ENCODE measurements at places on chromosomes 11 and 22.

- peak; percentile 15 for DNase-seq
Observed at GRCh38 chr11:129331871-129332274, 43.8 kb upstream of the BARX2 start.

- DNase-seq, result no peak
Observed at GRCh38 chr11:746289-747157, 741 bp upstream of the TALDO1 start.

- DNase-seq, result no peak
Observed at GRCh38 chr11:27085605-27086004, 45.0 kb downstream of the BBOX1 start.

DNA sequence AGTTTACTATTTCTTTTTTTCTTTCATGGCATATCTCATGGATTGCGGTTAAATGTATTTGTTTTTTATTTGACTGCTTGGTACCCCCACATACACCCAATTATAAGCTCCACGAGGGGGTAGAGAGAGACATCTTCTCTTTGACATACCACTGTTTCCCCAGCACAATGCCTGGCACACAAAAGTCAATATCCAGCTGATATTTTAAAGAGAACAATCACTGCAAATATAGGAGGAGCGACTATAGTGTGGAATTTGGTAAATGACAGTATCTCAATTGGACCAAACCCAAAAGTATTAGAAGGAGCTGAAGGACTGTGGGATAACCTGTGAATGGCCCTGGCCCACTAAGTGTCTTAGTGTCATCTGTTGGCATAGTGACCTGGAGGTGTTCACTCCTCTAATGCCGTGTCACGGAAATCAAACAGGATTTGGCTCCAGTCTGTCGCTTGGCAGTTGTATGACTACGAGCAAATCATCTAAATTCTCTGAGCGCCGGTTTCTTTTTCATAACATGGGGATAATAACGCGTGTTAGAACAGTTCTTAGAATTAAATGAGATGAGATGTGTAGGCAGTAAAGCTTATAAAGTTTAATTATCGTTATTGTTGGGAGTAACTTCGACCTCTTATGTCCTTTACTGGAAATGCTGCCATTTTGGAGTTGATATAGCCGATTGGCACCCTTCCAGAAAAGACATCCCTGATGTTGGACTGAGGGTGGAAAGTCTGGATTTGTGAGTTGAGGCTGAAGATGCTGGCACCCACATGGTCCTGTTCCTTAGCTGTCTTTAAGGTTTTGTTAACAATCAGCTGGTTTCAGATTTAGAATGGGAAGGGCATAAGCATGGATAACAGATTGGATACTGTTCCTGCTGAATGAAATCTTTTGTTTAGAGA lies 144.5 kb downstream of the DBX1 start:
- DNase-seq, result no peak

DNA sequence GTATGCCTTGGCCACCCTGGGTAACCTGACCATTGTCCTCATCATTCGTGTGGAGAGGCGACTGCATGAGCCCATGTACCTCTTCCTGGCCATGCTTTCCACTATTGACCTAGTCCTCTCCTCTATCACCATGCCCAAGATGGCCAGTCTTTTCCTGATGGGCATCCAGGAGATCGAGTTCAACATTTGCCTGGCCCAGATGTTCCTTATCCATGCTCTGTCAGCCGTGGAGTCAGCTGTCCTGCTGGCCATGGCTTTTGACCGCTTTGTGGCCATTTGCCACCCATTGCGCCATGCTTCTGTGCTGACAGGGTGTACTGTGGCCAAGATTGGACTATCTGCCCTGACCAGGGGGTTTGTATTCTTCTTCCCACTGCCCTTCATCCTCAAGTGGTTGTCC lies 2.7 kb downstream of the OR51D1 start:
- DNase-seq, result no peak

DNA sequence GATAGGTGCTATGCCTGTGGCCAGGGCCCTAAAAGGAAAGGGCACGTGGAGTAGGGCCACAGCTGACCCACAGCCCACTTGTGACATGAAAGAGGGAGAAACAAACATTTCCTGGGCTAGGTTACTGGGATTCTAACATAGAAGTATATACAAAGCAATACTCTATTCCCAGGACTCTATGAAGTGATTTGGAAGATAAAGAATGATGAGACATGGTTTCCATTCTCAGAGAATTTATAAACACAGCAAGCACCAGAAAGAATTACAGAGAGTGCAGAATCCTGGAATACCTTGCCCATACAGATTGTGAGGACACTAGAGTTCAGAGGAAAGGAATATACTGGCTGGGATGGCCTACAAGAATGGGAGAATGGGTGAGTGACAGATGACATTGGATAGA lies 86.4 kb downstream of the KIRREL3 start:
- no peak for DNase-seq

DNA sequence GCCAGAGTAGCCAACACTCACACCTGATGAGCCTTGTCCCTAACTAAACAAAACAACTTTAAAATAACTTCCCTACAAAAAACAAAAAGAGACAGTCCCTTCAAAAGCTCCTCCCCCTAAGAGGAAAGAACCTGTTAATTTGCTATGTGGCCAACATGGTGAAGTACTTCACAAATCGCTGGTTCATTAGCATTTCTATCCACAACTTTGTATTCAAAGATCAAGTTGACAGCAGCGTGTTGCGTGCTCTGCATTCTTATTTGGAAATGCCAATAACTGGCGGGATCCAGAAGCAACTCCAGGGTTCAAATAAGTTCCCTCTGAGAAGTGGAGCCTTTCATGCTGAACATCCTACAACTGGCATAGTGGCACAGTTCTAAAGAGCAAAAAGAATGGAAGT lies 48.6 kb downstream of the CADM1 start:
- DNase-seq, result no peak

All from activated naive CD4-positive, alpha-beta T cell (primary cell).